NCI-H446 treated with DMSO at 0.1 percent for 48 hours (cell line): ENCODE measurements at places on chromosomes 12 and 14.
A peak's percentile ranks its signal among the peaks of the same experiment; 100 is the strongest.

DNA sequence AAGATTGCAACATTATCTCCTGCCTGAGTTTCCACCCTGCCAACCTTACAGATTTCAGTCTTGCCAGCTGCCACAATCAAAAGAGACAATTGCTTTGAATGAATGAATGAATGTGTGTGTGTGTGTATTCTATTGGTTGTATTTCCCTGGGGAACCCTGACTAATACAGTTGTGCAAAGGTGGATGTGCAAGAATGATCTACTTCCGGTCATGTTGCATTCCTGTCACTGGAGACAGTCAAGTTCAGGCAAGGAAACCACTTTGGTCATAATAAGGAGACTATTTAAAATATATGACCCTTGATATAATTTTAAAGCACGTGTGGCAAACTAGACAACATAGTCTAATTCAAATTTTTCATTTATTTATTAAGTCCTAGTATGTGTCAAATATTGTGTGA lies 13.1 kb downstream of the RERG start:
- DNase-seq, result no peak

GRCh38 chr12:95633049-95633731 lies 81.9 kb upstream of the USP44 start:
- no peak for DNase-seq

DNA sequence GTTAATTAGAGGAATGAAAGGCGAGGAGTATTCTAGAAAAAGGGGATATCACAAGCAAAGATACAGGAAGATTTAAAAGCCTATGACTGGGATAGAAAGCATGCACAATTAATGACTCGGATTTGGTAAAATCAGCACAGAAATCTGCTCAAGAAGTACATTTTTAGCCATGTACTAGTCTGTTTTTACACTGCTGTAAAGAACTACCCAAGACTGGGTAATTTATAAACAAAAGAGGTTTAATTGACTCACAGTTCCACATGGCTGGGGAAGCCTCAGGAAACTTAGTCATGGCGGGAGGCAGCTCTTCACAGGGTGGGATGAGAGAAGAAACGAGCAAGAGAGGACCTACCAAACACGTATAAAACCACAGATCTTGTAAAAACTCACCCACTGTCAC lies 716.3 kb upstream of the MDGA2 start:
- no peak for DNase-seq

DNA sequence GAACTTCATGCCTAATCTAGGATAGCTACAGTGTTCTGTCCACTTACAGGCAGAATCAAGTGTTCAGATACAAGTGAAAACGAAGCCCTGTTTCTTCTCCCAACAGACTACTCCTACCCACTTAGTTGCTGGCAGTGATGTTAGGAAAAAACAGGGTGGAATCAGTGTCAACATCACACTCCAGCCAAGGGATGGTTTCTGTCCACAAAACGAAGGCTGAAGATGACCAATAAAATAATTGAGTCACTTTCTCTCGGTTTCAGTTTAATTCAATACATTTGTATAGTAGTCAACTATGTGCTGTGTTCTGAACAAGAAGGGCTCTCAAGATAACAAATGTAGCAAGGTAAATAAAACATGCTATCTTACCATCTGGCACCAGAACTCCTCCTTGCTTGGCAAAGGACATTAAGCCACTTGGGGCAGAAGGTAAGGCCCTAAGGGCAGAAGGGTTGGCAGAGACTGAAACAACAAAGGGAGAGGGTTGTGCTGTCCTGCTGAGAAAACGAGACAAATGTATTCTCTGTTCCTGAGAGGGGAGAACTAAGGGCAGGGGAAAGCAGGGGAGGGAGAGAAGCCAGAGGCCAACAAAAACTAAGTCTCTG lies 393.6 kb downstream of the DPF3 start:
- DNase-seq, result no peak

- DNase-seq, result peak; percentile 35
Observed at GRCh38 chr12:91105807-91106206, 5.5 kb downstream of the LUM start.

- DNase-seq, result no peak
Observed at GRCh38 chr12:113766879-113767878, 198.9 kb downstream of the RBM19 start.

DNA sequence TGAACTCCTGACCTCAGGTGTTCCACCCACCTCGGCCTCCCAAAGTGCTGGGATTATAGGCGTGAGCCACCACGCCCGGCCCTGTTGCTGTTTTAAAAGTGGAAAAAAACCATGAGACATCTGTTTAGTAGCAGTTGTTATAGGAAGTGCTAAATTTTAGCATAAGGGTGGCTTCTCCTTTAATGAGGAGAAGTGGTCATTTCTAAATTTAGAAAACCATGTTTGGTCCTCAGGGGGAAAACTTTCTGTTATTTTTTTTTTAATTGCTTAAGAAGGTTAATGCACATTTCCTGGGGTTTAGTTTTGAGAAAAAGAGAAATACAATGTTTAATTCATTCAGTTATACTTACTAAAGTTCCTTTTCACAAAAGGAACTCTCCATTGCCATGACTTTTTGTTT lies 102.1 kb downstream of the MYRFL start:
- no peak for DNase-seq

DNA sequence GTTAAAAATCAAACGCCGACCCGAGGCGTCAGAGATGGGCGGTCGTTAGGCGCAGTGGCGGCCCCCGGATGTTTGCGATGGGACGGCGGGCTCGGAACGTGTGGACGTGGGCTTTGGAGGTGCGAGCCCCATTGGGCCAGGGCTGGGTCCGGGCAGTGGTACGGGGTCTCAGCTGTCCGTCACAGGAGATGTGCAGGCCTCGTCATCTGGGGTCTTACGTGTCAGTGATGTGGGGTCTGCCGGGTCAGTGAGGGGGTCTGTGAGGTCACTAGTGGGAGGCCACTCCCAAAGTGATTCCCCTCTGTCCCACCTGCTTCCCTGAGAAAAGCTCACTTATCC lies 21.6 kb upstream of the CHFR start:
- no peak for DNase-seq

- no peak for DNase-seq
Observed at GRCh38 chr12:9888665-9889273, 7.5 kb downstream of the KLRF2 start.

DNA sequence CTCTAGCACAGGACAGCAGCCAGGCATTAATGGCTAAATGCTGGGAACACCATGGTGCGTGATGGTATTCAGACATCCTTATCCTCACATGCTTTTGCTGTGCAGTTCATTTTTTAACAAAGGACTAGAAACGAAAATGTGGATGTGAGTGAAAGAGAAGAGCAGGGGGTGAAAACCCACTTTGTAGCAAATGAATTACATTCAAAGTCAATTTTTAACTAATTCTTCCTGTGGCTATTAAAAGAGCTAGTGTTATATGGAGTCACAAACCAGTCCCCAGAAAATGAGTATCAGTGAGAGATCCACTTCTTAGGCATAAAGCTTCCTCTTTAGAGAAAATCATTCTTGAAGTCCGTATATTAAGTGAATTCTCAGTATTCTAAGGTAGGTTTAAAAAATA lies 592.0 kb upstream of the LMO3 start:
- DNase-seq, result no peak

GRCh38 chr14:74525361-74525851 lies 31.8 kb downstream of the ISCA2 start:
- no peak for DNase-seq

GRCh38 chr12:128261757-128262156 lies 5.2 kb upstream of the TMEM132C start:
- no peak for DNase-seq

GRCh38 chr12:66692170-66692569 lies 13.3 kb upstream of the GRIP1 start:
- no peak for DNase-seq

DNA sequence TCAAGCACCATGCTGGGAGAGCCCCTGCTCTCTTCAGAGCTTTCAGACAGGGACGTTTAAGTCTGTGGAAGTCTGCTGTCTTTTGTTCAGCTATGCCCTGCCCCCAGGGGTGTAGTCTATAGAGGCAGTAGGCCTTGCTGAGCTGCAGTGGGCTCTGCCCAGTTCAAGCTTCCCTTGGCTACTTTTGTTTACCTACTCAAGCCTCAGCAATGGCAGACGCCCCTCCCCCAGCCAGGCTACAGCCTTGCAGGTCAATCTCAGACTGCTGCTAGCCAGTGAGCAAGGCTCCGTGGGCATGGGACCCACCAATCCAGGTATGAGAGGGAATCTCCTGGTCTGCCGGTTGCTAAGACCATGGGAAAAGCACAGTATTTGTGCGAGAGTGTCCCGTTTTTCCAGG lies 37.4 kb upstream of the C12orf71 start:
- no peak for DNase-seq

- DNase-seq, result no peak
Observed at GRCh38 chr14:62745496-62745895, 299.8 kb downstream of the KCNH5 start.

DNA sequence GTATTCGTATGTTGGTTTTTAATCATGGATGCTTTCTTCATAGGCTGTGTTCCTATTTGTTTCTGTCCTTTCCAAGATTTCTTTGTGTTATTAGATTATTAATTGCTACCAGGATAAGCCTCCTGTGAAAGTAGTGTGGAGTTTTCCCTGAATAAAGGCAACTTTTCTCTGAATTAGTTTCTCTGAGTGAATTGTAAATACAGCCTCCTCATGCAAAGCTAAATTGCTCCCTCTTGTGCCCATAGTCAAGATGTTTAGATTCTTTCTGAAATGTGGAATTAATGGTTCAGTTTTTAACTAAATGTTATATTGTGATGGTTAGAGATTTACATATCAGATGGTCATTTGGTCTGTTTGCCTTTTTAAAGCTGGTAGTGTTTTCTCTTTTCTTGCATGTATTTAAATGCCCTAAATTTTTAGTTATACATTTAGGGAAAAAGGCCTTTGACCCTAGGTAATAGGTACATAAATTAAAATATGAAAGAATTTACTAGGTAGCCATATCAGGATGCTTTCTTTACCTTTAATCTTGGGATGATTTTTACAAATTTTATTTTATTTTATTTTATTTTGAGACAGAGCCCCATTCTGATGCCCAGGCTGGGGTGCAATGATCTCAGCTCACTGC lies 8.9 kb downstream of the APAF1 start:
- peak; percentile 26 for DNase-seq

- no peak for DNase-seq
Observed at GRCh38 chr14:23034498-23035302, at the start of gene PSMB5. Gene PSMB5 (minus strand): TSS chr14:23034900. CDS start chr14:23034881, 19 bp downstream.

GRCh38 chr12:117686210-117686609 lies 282.6 kb downstream of the KSR2 start:
- DNase-seq, result no peak

GRCh38 chr12:49983892-49984291 lies 11.1 kb downstream of the AQP6 start:
- peak; percentile 31 for DNase-seq

DNA sequence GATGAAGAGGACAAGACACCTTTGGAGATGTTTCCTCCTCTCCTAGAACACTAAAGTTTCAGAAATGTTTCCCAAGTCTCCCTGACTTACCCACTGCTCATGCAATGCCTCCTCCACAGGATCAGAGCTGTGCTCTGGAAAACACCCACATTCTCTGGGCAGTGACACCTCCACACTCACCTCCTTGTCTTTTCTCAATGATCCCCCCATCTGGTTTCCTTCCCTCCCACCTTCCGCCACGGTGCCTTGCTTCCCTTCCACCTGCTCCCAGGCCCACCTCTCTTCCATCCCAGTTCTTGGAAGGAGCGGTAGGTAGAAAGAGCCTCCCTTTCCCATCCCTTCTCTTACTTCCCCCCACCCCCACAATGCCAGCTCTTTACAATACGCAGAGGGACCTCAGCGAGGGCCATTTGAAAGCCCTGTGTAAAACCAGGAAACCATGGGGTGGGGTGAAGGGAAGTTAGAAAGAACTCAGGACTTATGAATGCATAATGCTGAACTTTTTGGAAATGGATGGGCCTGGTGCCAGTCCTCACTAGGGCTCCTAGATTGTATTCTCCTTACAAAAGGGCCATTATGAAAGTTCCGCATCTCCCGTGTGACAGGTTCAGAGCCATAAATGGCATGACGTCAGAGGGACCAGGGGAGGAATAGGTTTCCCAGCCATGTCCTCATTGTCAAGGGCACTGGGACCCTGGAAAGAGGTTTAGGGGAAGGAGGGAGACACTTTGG lies 12.8 kb downstream of the FBLN5 start:
- DNase-seq, result no peak

DNA sequence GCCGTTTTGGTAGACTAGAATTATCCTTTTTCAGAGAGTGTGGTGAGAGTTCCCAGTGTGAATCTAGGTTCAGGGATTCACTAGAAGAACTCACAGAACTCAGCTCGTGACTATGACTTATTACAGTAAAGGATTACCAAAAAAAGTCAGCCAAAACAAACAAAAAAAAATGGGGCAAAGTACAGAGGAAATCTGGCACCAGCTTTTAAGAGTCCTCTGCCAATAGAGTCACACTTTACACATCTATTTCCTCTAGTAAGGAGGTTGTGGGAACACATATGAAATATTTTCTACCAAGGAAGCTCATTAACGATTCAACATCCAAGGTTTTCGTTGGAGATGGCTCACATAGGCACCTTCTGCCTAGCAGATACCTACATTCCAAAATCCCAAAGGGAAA lies 28.2 kb downstream of the TSPAN19 start:
- peak; percentile 45 for DNase-seq

DNA sequence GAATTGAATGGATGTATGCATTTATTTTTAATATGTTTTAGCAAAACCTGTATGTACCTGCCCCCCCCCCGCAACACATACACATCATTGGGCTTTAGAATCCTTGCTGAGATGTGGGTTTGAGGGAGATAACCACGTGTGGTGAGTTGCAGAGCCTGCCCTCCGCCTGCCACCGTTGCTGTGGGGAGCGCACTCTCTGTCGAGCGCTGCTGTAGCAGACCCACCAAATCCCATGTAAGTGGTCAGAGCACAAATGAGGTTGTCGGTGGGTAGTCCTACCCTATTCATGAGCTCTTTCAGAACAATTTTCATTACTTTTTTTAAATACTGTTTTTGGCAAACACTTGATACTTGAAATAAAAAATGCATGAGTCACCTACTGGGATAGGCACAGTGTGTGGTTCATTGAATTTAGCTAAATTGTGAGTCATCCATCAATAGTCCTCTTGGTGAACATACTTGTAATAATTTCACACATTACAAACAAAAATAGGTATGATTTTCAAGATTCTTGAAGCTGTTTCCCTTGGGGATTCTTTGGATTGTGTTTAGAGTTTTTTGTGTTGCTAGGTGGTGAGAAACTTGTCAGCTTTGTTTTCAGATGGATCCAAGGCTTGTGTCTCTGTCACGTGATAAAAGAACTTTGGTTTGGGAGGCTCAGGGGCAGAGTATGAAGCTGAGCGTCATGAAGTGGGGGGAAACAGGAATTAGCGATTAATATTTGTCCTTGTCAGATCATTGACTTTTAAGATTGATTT lies 107.6 kb downstream of the PTCSC3 start:
- peak; percentile 74 for DNase-seq

DNA sequence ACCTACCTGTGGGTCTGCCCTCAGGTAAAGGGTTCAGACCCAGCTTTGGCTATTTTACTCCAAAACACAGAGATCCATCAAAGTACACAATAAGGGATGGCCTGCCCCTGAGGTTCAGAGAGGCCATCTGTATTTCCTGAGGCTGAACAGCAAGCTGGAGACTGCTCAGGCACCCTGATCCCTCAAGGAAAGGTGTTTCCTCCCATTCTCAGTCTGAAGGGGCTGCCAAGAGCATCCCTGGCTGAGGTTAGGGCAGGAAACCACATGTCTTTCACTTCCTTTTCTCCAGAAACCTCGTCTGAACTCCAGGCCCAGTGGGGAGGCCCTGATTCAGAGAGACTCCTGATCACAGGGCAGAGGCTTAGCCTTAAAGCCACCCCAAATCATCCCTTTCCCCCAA lies 1.5 kb downstream of the RILPL1 start:
- DNase-seq, result no peak
